ENCODE measurements at places on chromosomes 3 and 15.

DNA sequence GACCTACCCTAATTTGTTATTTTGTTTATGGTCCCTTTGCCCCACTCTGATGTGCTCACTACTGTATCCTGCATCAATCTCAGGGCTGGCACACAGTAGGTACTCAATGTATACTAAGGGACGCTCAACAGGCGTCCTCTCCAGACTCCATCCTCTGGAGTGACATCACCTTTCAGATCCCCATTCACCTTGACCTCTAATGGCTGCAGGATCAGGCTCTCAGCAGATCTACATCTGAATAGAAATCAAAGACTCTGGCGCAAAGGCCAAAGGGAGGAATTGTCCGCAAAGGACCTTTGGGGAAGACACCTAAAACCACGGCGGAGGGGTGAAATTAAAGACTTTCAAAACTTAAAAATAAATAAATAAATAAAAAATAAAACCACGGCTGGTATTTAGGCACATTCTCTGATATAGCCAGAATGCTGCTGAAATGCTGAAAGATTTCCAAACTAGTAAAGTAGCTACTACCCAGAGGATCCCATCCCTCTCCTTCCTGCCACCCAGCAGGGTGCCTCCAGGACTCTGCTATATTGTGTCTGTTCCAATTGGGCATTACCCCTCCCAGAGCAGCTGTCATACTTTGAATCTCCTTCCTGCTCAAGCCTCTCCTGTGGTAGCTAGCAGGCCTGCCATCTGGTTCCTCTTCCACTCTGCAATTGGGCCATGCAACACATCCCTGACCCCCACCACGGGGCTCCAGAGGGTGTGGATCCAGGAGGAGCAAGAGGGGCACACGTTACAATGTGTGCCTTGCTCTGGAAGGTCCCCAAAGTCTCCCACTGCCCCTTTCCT, 6.1 kb downstream of the SHF start:
- DNase-seq = no peak

- DNase-seq = no peak
Measured at GRCh38 chr15:47437491-47437890, 279.8 kb upstream of the SEMA6D start.

DNA sequence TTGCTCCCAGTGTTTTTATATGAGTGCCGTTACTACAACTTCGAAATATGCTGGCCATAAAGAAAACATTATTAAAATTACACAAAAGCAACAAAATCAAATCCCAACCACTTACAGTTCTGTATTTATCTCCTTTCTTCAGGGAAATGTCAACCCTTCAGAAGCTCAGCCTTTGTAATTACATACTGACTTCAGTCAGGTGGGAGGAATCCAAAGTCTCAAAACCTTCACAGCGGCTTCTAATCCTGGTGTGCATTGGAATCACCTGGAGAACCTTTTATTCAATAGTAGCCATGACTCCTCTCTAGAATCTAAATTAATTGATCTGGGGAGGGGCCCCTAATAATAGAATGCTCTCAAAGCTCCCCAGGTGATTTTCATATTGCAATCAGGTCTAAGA, 463.7 kb upstream of the ARHGEF26 start:
- DNase-seq = no peak

- no peak for DNase-seq
Measured at GRCh38 chr3:31137718-31138465, 243.4 kb upstream of the GADL1 start.

- no peak for DNase-seq
Measured at GRCh38 chr3:119042162-119042561, 7.5 kb upstream of the IGSF11 start.

- no peak for DNase-seq
Measured at GRCh38 chr3:184937611-184938010, 125.6 kb downstream of the VPS8 start.

GRCh38 chr3:158492685-158493084, 78.3 kb upstream of the MLF1 start:
- DNase-seq = no peak

DNA sequence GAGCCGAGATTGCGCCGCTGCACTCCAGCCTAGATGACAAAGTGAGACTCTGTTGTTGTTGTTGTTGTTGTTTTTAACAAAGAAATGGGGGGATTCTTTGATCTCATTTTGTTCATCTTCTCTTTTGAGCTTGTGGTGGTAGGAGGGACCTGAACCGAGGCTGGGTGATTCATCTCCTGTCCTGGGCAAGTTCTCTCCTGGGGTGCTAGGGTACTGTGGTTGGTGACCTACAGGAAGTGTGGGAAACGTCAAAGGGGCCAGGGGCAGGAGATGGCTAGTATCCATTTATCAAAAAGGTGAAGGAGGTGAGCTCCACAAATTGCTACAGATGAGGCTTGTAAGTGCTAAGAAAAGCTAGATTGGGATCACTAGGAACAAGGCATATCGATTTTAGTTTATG, 14.3 kb downstream of the PPCDC start:
- DNase-seq = no peak
